ENCODE measurements at places on chromosomes 13 and 19.

DNA sequence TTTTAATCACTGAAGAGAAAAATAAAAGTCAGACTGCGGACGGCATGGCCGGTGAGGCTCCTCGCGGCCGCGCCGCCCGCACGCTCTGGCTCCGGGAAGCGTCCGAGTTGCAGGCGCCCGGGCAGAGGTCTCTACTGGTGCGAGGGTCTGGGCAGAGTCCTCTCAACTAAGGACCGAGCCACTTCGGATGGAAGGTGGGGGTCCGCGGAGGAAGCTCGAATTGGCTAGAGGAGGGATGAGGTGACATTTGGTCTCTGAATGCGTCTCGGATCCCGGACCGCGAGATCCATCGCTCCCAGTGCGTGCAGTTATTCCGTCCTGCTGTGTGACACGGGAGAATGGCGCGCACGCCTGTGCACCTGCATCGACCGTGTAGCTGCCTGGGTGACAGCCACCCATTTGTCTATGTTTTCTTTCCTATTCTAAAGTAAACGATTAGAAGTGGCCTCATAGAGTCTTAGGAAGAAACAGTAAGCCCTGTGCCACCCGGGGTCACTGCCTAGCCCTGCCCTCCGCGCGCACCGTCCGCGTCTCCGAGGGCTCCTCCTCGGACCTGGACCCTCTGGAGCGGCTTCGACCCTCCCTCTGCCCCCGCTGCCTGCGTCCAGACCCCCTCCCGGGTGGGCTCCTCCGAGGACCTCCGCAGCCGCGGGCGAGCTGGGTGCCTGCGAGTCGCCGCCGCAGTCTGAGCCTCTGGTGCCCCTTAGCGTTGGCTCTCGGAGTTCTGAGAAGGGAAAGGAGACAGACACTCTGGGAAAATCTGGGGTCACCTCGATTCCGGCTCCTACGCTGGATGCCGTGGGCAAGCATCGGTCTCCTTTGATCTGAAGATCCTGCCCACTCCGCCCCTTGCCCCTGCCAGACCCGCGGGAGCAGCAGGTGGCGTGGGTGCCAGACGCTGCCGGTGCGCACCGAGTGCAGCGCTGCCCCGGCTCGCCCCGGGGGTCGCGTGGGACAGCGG lies 347.4 kb downstream of the LIG4 start:
- no peak for DNase-seq

- no peak for DNase-seq
Measured at GRCh38 chr19:17944301-17944700, 11.5 kb downstream of the CCDC124 start.

GRCh38 chr13:110714797-110715394 lies 1.4 kb downstream of the ING1 start:
- no peak for DNase-seq

DNA sequence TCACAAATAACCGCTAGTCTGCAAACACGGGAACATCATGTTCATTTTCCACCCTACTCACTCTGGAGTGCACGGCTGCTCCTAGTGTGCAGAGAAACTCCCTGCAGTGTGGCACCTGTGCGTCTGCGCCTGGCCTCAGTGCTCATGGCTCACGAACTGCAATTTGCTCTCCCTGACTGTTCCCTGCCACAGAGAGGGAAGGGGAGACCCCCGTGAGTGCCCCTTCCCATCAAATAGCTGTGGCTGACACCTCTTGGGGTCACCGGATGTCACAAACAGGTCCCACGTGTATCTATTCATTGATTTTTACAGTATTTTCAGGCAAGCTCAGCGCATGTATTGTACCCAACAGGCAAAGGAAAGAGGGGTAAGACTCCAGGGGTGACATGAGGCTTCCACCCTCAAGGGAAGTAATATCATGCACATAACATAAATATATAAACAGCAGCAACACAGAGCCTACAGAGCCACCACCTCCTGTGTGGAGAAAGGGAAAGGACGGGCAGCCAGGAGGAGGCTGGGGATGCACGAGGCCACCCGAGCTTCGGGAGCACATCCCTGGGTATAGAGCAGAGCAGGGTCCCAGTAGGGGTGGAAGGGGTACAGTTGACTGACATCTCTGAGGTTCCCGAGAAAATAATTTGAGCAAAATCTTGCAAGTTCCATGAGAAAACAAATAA lies 140.3 kb upstream of the SOX1 start:
- DNase-seq, result no peak

GRCh38 chr19:2602391-2603181 lies 99.9 kb downstream of the GNG7 start:
- DNase-seq, result peak; percentile 81

DNA sequence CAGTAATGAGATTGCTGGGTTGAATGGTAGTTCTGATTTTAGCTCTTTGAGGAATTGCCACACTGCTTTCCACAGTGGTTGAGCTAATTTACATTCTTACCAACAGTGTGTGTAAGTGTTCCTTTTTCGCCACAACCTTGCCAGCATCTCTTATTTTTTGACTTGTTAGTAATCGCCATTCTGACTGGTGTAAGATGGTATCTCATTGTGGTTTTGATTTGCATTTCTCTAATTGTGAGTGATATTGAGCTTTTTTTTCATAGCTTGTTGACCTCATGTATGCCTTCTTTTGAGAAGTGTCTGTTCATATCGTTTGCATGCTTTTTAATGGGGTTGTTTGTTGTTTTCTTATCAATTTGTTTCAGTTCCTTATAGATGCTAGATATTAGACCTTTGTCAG lies 245.0 kb downstream of the MTUS2 start:
- no peak for DNase-seq

DNA sequence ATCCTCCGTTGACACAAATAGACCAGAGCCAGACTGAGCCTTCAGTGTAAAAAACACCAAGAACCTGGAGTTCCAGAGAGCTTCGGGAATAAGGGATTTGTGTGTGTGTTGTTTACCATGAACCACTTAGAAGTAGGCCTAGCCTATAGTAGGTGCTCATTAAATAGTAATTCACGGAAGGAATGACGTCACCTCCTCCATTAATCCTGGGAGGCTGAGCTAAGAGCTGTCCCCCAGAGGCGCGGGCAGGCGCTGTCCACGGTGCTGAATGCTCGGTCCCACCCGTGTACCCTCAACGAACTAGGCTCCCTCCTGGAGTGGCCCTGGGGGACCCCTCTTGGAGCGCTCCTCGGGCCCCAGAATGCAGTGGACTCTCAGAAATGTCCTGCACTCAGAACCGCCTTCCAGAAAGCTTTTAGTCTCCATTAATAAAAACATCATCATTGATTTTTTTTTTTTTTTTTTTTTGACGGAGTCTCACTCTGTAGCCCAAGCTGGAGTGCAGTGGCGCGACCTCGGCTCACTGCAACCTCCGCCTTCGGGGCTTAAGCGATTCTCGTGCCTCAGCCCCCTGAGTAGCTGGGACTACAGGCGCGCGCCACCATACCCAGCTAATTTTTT lies 6.5 kb downstream of the UNC13A start:
- no peak for DNase-seq

DNA sequence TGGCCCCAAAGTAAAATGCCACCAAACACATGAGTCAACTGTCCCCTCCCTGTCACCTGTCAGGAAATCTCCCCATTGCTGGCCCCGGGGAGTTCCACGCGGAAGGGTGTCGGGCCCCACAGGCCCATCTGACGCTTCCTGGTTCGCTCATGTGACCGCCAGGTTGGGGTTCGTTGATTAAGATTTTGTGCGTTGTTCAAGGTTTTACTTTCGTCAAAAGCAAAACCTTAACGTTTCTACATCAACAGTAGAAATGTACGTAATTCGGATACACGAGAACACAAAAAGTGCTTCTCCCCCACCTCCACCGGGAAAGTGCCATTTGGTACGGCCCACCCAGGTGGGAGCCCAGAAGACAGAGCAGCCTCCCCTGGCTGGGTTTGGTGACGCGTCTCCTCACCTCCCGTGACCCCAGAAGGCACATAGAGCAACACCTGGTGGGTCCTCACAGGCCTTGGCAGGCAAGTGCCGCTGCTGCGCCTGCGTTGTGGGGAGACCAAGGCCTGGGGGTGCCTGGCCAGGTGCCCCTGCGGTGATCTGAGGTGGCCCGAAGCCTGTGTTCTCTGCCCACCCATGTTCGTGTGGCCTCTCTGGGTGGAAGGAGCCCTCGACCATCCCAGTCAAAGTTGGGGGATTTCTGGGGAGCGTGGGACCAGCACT lies 161.6 kb downstream of the KDM4B start:
- no peak for DNase-seq

- peak; percentile 70 for DNase-seq
Measured at GRCh38 chr13:113820813-113821651, 42.8 kb downstream of the GAS6 start.

DNA sequence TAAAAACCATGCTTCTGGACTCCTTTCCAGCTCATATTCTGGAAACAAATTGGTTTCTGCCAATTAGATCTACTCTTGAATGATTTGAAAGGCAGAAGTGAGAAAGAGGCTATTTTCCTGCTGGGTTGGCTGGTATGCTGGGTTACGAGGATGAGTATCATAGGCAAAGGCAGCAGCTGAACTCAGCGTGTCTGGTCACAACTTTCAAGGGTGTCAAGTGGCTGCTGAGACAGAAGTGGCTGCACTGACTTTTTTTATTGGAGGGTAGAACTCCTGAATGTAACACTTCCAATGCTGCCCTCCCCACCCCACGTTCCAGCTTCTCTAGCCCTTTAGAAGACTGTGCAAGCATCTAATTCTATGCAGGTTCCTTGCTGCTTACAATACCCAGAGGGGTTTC lies 8.3 kb upstream of the DZIP1 start:
- no peak for DNase-seq

GRCh38 chr19:11881151-11881800 lies 6.3 kb upstream of the ZNF69 start:
- DNase-seq, result peak; percentile 14

DNA sequence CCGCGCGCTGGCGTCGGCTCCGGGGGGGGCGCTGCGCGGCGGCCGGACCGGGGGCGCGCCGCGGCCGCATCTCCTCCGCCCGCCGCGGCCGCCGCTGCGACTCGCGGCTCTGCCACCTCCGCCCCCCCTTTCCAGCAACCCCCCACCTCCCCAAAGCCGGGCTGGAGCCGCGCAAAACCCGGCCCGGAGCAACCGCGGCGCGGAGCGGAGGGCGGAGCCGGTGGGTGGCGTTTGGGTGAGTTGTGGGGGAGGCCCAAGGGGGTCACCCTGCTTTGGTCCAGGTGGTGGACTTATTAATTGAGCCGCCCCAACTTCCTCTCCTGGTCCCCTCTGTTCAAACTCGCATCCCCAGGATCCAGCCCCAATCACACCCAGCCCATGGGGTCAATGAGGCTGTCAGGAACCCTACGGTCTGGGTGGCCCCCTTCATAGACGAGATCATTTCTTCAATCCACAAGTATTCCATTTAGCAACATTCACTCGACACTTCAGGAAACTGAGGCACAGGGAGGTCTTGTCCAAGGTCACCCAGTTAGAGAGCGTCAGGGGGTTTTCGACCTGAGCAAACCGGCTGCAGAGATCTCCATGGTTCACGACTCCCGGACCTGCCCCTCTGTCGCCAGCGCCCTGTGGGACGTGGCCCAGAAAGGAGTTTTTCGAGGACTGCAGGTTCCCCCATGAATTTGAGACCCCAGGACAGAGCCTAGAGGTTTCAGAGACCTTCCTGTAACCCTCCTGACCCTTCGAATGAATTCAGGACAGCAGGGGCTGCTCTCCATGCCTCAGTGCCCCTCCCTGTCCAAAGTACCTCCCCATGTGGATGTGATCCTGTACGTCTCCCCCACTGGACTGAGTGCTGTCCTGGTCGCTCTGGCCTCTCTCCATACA lies 22.4 kb upstream of the SEMA6B start:
- no peak for DNase-seq

GRCh38 chr19:46748325-46749109 lies 2.3 kb upstream of the STRN4 start:
- no peak for DNase-seq

DNA sequence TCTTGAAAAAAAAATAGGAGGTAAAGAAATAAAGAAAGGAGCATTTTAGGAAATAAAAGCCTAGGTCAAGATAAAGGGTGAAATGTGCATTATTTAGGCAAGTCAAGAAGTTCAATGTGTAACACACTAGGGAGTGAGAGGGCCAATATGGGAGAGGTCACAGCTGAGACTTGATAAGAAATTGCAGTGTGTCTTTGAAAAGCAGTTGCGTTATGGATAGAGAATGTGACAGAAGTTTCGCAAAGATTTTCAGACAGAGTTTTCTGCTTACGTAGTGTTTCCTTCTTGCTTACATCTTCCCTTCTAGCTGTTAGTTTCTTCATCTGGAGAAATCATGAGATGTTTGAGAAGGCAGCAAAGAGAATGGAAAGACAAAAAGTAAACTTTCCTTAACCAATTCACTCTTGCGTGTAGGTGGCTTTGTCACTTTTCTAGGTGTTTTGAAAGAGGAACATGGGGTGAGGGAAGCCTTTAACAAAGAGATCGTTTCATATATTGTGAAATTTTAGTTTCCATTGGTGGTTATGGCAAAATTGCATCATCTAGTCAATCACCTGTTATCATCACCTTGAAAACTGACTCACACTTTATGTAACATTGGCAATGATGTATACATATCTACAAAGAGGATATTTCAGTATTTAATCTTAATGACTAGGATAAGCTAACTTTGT lies 975.5 kb downstream of the OLFM4 start:
- DNase-seq, result no peak

- no peak for DNase-seq
Measured at GRCh38 chr13:45482571-45483173, 17.9 kb downstream of the COG3 start.

GRCh38 chr13:30334663-30335386 lies 27.5 kb upstream of the KATNAL1 start:
- DNase-seq, result no peak

DNA sequence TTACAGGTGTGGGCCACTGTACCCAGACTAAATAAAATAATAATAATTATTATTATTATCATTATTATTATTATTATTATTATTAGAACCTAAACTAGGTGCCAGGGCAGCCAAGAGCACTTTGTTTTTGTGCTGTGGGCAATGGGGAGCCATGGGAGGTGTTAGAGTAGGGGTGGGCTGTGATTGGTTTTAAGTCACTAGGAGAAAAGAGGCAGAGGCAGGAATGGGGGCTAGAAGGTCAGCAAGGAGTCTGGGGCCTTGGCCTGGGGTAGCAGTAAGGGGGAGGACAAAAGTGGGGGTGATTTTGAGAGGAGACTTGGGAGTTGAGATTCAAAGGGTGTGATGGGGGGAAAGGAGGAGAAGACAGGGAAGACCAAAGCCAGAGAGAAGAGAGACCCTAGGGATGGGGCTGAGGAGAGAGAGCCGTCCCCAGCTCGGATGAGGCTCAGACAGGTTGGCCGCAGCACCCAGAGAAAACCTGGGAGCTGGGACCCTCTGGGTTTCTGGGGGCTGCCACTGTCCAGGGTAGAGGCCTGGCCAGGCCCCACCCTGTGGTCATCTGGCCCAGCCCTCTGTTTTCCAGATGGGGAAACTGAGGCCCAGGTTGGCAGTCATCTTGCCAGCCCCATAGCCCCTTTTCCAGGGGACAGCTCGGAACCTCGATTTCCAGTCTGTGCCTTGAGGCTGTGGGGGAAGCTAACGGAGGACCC lies 17.8 kb upstream of the BTBD2 start:
- no peak for DNase-seq

All from urinary bladder (tissue), 4 donors.